ENCODE measurements at places on chromosomes 7 and 10. TPM values are rescaled to one million over a fixed set of nuclear protein-coding genes. Genes with fewer than 3 reads are reported as not detected.

Gene HTR5A
- total RNA-seq = not detected

Gene ZNF138
- 15.7 TPM for total RNA-seq

Gene TMEM225B
- 1.4 TPM for total RNA-seq

Gene HOXA7
- not detected for total RNA-seq

Gene SRRT
- 22.6 TPM for total RNA-seq
